NCI-H2227 treated with DMSO at 0.1 percent for 48 hours (cell line): ENCODE measurements at places on chromosomes 7 and 10.

- no peak for DNase-seq
Observed at GRCh38 chr10:8275911-8276310, 221.4 kb downstream of the GATA3 start.

DNA sequence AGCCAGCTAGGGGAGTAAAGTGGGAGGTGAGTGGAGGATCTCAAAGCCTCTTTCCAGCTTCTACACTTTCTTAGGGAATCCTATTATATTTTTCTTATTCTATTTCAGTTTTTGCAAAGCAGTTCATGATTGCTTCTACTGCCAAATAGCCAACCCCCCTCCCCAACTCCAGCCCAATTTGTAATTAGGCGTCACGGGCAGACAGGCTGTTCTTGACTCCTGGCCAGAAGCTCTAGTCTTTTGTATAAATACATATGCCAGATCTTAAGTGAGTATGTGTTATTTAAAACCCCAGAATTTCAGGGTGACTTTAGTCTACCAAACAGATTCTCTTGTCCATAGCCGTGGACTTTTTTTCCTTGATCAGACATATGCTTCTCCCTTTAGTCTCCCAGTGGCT, 255.2 kb downstream of the BUB3 start:
- DNase-seq, result no peak

GRCh38 chr10:95031656-95032055, 37.6 kb downstream of the CYP2C8 start:
- no peak for DNase-seq

DNA sequence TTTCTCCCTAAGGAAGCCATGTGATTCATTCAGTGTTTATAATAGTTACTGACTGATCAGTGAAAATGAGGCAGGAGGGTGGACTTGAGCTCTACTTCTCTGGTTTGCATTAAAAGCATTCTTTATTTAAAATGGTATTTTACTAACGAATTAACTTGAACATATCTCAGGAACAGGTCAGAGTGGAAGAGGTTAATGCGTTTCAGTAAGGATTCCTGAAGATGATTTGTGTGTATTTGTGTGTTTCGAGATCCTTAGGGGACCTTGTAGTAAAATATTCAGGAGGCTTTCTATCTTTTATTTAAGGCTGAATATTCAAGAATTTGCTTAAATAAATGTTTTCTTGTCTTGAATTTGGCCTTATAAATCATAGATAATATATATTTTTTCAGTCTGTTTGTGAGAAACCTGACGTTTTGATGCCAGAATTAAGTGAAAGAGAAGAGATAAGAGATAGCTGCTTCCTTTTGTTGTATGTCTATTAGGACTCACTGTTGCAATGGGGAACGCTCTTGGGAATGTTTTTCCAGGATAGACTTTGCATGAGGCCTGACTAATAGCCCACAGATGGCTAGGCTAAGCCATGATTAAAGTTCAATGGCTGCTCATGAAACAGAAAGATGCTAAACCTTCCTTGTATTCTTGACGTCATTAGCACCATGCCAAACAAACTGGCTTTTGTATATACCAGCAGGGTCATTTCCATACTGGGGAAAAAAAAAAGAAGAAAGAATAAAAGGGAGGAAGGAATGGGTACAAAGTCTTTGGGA, 93.8 kb upstream of the MTPN start:
- DNase-seq, result no peak

DNA sequence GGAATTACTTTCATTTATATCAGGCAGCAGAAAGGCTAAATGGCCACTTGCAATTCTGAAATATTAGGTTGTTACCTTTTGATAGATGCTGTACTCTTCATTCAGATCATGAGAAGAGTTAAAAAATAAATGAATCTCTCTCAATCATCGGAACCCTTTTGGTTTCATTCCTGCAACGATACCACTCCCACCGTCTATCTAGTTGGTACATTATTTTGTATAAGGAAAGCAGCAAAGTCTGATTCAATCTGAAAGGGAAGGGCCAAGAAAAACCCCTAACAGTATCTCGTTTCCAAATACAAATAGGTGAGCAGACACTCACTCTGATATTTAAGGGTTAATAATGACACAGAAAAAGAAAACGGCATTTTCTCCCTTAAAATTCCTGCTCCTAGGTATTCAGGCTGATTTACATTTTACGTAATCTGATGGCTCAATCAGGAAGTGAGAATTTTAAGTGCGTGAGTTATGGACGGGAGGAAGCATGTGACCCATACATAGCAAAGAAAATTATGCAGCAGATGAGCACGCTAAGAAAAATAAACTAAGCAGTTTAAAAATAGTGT, 209.4 kb upstream of the KLF14 start:
- DNase-seq, result peak; percentile 47
